Stimulated activated CD8-positive, alpha-beta memory T cell treated with anti-CD3 and anti-CD28 coated beads, Interleukin-15, amount 100 ng/mL, for 48 hours (primary cell): ENCODE measurements at places on chromosomes 2 and 18.

DNA sequence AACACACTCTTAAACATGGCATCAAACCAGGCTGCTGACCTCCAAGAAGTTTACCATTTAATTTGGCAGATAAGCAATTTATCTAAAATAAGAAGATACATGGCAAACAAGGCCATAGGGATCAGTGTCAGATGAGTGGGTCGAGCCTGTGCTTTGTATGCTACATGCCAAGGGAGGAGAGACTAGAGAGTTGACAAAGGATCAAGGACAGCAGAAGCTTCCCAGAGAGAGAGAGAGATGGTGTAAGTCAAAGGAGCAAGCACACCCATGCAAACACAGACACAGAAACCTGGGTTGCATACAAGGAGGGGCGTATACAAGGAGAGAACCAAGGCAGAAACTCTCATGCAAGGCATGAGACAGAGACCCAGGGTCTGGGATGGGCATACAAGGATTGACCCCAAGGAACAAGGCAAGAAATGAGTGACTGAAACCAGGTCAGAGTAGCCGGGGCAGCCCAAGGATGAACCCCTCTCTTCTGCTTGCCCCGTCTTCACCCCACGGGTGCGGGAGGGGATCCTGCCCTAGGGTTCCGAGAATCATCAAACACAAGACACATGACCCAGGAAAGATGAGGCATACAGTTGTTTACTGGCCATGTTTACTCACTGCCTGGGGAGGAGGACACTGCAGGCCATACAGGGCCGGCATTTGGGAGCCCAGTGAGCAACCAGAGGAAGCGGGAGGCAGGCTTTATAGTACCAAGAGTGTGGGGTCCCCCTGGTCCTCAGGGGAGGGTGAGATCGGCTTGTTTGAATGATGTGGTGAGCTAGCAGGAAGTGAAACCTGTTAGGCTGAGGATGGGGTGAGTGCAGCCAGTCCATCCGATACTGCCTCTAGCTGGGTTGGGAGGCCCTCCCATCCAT, 529.2 kb upstream of the ID2 start:
- DNase-seq: no peak

GRCh38 chr2:209788925-209789324, 17.3 kb downstream of the UNC80 start:
- no peak for DNase-seq

- no peak for DNase-seq
These were observed 103.3 kb upstream of the ID2 start for GRCh38 chr2:8578335-8579244.

DNA sequence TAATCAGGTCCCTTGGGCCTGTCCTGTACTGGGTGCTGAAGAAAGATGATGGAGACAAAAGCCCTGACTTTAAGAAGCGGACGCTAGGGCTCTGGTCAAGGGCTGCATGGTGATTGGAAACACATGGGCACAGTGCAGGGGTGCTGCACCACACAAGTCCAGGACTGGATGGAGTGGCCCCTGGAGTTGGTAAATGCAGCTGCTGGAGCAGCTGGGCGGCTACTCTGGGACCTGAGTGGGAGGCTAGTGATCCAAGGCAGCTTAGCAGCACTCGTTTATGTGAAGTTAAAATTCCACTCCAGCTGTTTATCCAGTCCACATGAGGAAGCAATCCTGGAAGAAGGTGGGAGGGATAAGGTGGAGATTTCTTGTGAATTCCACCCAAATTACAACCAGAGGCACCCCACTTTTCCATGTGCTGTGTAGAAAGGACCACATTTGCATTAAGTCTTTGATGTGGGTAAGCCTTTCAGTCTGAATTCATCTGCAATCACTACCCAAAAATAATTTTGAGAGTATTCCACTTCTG, 24.9 kb downstream of the MERTK start:
- no peak for DNase-seq

GRCh38 chr2:187586011-187586641, 31.9 kb upstream of the TFPI start:
- no peak for DNase-seq

GRCh38 chr18:13635046-13635445, 91.3 kb downstream of the FAM210A start:
- DNase-seq: no peak

GRCh38 chr18:39037925-39038324, 1472.3 kb upstream of the CELF4 start:
- no peak for DNase-seq

- DNase-seq: peak; percentile 17
These were observed at the start of gene DAW1 for GRCh38 chr2:227871375-227871791. TSS of gene DAW1 (plus strand) at chr2:227871631. CDS start at chr2:227871690, 59 bp downstream.

DNA sequence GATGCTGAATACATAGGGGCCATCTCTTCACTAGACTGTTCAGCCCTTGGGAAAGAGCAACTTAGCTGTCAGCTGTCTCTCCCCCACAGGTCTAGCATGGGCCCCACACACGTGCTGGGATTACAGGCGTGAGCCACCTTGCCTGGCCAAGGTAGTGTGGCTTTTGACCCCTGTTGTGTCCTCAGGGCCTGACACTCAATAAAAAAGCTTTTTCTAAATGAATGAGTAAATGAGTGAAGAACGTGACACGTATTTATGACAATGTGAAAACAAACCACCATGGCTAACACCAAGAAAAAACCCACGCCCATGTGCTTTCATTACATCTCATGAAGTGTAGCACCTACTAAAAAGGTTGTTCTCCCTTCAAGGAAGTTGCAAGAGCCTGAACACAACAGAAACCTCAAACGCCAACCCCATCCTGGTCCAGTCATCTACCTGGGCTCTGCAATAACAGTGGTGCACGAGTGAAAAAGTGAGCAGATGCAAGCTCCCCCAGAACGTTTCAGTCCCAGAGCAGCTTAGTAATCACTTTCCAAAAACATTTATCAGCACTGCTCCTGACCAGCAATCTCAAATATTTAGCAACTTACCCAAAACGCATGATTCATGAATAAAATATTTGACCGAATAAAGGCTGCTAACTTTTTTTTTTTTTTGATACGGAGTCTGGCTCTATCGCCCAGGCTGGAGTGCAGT, 3.4 kb downstream of the WDFY1 start:
- DNase-seq: peak; percentile 74

- no peak for DNase-seq
These were observed 326.8 kb downstream of the LRRTM1 start for GRCh38 chr2:79977792-79978191.

GRCh38 chr2:33267756-33268155, 208.7 kb upstream of the RASGRP3 start:
- no peak for DNase-seq
